ENCODE measurements at places on chromosomes 1 and 21.

- peak; percentile 30 for DNase-seq
Measured at GRCh38 chr1:79792219-79792930, 785.8 kb upstream of the ADGRL4 start.

DNA sequence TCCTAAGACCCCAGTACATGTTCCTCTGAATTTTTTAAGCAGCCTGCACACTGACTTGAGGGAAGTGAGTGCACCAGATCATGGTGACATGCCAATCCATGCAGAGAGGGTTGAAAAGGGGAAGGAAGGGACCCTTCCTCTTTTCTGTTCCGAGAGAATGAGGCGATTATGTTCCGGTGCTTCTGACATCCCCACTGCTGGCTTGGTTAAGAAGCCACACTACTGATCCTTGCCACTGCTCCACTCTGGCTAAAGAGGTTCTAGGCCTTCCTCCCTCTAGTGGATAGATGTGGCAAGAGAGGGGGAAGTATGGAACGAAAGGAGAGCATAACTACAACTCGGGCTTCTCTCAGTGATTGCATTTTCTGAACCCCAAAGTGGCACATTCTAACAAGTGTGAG, 1.8 kb upstream of the CYB5R1 start:
- DNase-seq: peak; percentile 64

- no peak for DNase-seq
Measured at GRCh38 chr21:25974964-25975363, 195.6 kb downstream of the APP start.

GRCh38 chr1:84642774-84643173, 47.5 kb downstream of the SSX2IP start:
- no peak for DNase-seq

GRCh38 chr1:244246334-244246733, 195.3 kb downstream of the ZBTB18 start:
- DNase-seq: no peak
